CD4-positive, CD25-positive, alpha-beta regulatory T cell (primary cell): ENCODE measurements at places on chromosomes 11 and 22.

- DNase-seq, result no peak
Observed at GRCh38 chr11:11387207-11387606, 34.2 kb upstream of the CSNK2A3 start.

GRCh38 chr11:120068114-120068573, 69.8 kb downstream of the TRIM29 start:
- no peak for DNase-seq

DNA sequence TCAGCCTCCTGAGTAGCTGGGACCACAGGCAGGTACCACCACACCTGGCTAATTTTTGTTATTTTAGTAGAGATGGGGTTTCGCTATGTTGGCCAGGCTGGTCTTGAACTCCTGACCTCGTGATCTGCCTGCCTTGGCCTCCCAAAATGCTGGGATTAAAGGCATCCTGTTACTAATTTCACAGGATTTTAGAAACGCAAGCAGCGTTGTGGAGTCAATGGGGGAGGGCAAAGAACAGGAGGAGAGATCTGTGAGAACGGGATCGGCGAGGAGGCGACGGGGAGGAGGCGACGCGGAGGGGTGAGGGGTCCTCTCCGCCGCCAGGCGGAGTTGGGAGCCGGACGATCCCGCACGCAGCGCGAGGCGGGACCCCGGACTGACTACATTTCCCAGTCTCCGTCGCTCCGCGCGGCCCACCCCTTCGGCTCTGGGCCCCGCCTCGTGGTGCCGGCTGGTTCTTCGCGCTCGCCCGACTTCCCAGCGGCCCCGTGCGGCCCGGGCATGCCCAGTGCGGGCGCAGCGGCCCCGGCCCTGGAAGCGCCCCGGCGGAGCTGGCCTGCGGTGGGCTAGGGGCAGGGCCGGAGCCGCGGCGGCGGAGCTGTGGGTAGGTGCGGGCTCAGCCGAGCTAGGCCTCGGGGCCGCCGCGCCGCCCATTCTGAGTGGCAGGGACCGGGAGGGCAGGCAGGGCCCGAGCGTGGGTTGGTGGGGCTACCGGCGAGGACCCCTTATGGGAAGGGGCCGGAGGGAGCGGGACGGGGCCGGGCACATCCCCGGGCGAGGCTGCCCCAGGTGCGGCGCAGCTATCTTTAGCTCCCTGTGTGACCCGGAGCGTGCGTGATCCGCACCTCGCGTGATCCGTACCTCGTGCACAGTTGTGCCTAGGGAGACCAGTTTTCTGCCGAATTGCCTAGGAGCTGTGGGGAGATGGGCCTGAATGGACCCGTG, at the start of gene EI24:
Gene EI24, plus strand, starts transcription at position 508 of the 945 bp plus-strand sequence. CDS start 3,051 bp downstream, outside the sequence.
- DNase-seq, result peak; percentile 84

DNA sequence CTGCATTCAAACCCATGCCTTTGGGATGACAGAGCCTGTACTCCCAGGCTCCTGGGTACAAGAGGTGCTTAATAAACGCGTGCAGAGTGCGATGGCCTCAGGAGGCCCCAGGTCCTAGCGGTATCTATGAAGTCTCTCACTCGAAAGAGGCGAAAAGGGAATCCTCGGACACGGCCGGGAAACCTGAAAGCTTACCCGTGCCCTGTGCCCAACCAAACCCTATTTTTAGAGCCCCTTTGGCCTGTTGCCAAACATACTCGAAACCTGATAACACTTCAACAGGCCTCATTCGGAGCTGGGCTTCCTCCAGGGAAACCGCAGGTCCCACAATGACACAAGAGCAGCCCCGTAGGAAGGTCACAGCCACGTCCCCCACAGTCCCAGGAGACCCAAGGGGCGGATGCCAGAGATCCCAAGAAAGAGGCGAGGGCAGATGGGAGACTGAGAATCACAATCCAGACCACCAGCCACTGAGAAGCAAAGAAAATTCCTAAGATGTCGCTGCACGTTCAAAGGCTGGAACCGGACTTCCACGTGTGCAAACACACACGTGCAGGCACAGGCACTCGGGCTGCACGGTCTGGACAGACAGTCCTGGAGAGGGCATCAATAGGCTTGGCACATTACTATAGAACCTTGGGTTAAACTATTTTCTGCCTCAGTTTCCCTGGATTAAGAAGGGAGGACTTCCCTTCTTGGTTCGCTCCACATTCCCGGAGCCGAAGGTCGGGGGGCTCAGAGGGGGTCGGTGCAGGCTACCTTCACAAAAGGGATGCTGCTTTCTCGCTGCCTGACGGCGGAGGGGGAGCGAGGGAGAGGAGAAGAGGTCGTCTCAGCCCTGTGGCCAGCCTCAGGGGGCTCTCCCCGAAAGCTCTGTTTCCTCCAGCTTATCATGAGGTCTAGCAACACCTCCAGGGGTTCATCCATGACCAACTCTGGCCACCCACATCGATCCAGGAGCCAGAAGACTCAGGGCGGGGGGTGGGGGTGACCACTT, 8.2 kb downstream of the PDGFB start:
- DNase-seq, result peak; percentile 42

- no peak for DNase-seq
Observed at GRCh38 chr11:34242037-34242625, 115.7 kb downstream of the ABTB2 start.

DNA sequence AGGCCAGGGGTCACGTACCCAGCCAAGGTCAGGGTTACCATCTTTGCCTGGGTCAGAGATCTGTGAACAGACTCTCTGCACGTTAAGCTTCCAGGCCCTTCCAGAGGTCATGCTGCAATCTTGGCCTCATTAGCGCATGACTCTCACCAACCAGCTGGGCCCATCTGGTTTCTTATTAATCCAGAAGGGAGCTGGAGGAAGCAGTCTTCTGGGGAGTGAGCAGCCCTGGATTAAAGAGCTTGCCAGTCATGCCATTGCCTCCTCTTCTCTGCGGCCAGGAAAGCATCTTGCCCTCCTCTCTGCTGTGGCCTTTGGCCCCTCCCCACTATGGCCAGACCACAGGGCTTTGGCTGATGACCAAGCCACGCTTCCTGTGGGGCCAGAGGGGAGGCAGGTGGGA, 57.4 kb downstream of the CHST1 start:
- DNase-seq, result no peak

GRCh38 chr11:110069158-110069737, 23.9 kb upstream of the ZC3H12C start:
- DNase-seq, result no peak

DNA sequence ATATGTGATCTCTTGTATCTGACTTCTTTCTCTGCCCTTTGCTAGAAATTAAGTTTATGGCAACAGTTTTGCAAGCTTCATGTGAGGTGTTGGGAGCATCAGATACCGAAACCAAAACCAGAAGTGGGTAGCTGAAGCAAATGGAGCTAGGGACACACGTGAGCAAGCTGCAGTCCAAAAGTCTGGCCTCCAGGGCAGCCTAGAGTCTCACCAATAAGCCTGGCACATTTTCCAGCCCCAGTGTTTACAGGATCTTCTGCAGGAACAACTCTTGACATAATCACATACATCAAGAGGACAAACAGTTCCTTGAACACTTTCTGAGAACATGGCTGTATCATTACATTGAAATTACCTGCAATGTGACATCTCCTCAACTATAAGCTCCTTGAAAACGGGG, 114.1 kb downstream of the LARGE1 start:
- DNase-seq, result no peak

DNA sequence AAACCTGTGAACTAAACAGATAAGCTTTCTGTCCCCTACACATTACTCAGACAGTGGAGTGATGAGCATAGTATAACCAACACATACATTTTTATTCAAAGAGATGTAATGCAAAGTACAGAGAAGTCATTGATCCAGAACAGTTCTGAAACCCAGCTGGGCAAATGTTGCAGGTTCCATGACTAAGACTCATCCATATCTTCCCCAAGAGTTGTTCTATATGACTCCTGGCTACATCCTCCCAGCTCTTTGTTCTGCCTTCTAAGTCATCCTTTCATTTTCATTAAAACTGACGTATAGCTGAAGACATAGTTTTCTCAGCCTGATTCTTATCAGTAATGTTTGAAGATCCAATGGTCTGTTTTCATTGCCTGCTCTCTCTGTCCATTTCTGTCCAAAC, 47.3 kb downstream of the PLAAT5 start:
- DNase-seq, result no peak

DNA sequence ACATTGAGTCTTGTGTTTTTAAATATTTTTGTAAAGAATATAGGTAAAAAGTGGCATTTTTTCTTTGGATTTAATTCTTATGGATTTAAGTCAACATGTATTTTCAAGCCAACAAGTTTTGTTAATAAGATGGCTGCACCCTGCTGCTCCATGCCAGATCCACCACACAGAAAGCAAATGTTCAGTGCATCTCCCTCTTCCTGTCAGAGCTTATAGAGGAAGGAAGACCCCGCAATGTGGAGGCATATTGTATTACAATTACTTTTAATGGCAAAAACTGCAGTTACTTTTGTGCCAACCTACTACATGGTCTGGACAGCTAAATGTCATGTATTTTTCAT, 333 bp upstream of the CD3E start:
- no peak for DNase-seq

- DNase-seq, result no peak
Observed at GRCh38 chr11:8531312-8531711, 62.7 kb downstream of the STK33 start.

DNA sequence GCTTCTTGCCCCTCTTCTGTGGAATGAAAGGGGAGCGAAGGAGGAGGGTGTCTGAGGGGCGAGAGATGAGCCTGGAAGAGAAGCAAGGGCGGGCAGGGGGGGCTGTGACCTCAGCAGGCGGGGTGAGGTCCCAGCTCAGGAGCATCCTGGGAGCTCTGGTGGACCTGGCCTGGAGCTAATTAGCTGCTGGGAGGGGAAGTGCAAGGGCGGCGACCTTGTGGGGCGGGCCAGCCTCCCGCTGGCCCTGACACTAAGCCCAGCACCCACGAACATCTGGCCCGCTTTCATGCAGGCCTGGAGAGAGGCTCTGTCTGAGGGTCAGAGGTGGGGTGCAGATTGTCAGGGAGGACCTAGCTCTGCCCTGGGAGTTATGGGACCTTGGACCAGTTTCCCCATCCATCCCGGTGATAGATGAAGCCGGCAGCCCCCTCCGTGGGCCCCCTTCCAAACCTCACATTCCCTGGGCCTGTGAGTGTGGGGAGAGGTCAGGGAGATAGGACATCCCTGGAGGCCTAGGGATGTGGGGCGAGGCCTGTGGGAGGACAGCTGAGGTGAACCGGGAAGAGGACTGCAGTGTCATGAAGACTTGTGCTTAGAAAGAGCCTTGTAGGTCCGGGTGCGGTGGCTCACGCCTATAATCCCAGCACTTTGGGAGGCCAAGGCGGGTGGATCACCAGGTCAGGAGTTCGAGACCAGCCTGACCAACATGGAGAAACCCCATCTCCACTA, 28.5 kb upstream of the CD82 start:
- DNase-seq, result no peak

GRCh38 chr11:64684357-64684756, 38.6 kb downstream of the NRXN2 start:
- no peak for DNase-seq

- DNase-seq, result no peak
Observed at GRCh38 chr11:71154261-71154805, 98.0 kb downstream of the SHANK2 start.

GRCh38 chr11:113188371-113188834, 126.0 kb upstream of the TTC12 start:
- DNase-seq, result no peak

GRCh38 chr22:19341500-19341899, 50.0 kb upstream of the CLTCL1 start:
- DNase-seq, result no peak

DNA sequence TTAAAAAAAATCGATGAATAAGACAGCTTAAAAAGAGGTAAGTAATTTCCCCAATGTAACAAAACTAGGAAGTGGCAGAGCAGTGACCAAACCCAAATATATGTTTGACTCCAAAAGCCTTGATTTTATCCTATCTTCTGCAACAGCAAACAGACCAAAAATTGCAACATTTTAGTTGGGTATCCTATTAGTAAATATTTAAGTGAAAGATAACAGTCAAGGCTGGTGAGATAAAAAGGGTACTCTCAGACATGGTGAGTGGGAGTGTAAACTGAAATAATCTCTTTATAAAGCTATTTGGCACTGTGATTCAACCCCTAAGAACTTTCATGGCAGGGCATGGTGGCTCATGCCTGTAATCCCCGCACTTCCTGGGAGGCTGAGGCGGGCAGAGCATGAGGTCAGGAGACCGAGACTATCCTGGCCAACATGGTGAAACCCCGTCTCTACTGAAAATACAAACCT, 1.9 kb upstream of the RDX start:
- no peak for DNase-seq

- no peak for DNase-seq
Observed at GRCh38 chr11:46309814-46310259, 32.4 kb downstream of the CREB3L1 start.

- no peak for DNase-seq
Observed at GRCh38 chr22:27183474-27183873, 526.1 kb downstream of the MIAT start.

- DNase-seq, result no peak
Observed at GRCh38 chr11:64355078-64355940, 3.7 kb upstream of the RPS6KA4 start.

DNA sequence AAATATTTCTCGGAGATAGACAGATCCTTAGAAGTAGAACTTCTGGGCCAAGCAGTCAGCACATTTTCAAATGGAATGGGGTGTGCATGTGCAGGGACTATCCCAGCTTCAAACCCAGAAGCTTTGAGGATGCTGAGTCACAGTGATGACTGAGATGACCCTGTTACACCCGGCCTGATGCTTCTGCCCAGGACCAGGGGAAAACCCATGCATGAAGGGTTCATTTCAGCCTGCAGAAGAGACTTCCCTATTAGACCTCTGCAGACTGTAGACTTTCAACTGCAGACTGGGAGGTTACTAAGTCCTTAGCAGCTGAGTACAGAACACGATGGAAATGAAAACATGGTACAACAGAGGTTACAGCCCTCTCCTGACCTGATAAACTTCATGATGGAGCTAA, 3.6 kb upstream of the OR2AT4 start:
- peak; percentile 20 for DNase-seq

DNA sequence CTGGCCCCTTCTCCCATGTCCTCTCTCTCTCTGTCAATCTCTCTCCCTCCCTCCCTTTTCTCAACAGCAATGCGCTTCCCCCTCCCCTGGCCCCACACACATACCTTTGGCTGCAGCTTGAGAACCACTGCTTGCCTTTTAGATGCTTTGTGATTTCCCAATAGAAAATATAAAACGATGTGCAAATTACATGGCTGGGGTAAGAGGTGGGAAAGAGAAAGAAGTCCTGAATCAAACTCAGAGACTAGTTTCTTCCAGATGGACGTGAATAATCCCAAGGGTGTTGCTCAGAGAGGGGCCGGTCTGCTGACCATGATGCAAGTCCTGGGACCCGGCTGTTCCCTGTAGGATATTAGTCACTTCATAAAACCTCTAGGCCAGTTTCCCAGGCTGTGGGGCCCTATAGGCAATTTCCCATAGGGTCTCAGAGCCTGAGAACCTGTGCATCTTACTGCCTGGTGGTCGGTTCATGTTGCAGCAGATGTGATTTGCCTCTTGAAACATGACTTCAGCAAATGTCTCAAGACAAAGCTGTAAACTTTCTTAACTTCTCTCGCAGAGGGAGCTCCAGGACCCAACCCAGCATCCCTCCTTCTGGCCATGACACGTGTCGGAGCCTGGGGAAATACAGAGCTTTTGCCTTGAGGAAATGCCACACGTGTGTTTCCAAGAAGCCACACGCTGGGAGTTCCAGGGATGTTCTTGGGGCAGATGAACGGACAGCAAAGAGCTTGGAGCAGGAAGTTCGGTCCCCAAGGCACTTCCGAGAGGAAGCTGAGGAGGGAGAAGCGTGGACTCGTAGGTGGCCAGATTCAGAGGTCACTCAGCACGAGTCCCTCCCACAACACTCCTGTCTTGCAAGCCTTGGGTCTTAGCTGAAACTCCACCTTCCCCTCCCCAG, 34.5 kb upstream of the ETS1 start:
- no peak for DNase-seq
